Stimulated activated CD4-positive, alpha-beta T cell treated with anti-CD3 and anti-CD28 coated beads, Interleukin-1b, Interleukin-23, amount 100 ng/mL, for 1 hour (primary cell): ENCODE measurements at places on chromosomes 7 and 10.

GRCh38 chr7:55110993-55111361 lies 92.2 kb downstream of the EGFR start:
- no peak for DNase-seq

- DNase-seq = no peak
Measured at GRCh38 chr7:91357379-91357778, 93.1 kb downstream of the FZD1 start.

DNA sequence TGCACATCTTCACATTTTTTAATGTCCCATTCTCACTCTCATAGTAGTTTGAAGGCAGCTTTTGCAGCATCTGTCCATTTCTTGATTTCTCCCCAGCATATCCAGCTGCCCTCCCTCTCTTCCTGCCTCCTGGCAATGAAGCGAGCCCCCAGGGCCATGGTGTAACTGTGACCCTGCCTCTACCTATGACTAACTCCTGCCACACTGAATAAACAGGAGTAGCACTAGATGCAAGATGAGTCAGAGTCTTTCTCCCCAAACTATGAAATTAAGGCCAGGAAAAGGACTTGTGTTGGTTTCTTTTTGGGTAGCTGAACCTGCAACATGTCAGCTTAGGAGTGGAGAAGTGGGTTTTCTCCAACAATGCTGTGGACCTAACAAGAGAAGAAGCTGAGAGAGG lies 329.0 kb downstream of the RNLS start:
- DNase-seq = no peak

DNA sequence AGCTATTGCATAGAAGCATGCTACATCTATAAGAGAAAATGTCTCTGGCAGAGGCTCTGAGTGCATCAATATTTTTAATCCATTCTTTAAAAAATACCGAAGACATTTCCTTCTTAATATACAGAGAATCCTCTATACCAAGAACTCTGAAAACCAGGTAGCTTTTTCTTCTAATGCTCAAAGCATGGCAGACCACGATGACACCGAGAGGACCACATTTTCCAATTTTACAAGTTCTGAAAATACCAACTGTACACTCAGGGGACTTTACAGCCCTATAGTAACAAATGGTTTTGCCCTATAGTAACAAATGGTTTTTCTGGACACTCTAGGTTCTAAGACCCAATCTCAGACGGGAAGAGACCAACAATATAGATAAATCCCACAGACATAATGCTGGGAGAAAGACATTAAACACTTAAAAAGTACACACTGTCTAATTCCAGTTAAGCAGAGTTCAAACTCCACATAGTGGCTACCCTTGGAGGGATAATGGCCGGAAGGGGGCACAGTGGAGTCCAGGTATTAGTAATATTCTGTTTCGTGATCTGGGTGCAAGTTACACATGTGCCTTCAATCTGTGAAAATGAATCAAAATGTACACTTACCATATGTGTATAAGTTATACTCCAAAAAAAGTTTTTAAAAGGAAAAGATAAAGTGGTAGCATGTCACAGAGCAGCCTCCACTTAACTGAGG lies 26.2 kb downstream of the CCDC6 start:
- DNase-seq = no peak

DNA sequence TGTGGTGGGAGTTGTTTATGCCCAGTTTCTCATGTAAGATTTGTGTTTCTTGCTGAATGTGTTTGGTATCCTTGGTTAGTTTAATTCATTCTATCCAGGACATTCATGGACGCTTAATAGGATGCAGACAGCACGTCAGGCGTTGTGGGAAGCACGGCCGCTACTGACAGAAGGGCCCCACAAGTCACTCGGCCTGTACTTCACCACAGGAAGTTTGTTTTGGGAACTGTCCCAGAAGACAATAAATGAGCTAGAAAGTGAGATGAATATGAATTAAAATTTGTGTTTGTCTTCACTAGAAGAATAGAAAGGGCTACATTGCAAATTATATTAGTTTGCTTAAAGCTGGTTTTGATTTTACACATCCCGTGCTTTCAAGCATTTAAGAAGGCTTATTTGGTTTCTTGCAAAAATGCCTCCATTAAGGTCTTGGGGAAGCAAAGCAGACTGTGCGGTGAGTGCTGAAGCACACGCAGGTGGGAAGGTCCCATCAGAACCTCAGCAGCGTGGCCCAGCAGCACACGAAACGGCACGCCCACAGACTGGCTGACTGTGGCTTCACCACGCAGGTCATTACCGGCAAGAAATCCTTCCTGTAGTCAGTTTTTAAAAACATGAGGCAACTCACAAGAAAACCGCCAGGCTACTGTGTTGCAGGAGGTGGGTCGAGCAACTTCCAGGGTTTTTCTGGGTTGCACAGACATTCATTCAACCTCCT lies 74.1 kb downstream of the VIPR2 start:
- DNase-seq = no peak

DNA sequence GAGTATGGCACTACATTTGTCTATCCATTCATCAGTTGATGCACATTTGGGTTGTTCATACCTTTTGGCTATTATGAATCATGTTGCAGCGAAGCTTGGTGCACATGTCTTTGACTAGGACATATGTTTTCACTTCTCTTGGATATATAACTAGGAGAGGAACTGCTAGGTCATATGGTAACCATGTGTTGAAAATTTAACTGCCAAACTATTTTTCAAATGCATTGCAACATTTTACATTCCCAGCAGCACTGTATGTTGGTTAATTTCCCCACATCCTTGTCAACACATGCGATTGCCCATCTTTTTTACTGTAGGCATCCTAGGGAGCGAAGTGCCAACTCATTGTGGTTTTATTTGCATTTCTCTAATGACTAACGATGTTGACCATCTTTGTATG lies 183.4 kb downstream of the PRKCQ start:
- DNase-seq = no peak

DNA sequence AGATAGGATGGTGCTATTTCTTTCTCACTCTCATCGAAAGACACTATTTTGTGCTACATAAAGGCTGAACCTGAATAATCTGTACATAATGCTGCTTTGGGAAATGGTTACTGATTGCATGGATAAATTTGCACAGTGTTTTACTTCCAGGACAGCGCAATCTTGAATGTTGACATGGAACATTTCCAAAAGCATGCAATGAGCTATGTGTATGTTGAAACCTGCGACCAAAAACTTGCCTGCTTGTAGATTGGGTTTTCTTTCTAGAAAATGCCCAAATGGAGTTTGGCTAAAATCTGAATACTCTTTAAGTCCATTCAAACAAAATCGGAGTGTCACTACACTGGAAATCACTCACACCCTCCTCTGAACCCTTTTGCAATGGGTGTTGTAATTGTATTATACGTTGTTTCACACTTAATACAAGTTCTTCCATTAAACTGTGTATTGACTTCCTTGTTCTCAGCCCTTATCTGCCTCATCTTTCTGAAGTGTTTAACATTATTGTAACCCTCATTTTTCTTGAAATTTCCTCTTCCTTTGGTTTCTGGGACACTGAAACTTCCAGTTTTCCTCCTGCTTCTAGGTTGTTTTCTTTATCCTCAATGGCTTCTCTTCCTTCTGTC lies 73.7 kb upstream of the CAPZA2 start:
- DNase-seq = no peak

- DNase-seq = no peak
Measured at GRCh38 chr10:123301077-123301857, 147.1 kb downstream of the BUB3 start.

DNA sequence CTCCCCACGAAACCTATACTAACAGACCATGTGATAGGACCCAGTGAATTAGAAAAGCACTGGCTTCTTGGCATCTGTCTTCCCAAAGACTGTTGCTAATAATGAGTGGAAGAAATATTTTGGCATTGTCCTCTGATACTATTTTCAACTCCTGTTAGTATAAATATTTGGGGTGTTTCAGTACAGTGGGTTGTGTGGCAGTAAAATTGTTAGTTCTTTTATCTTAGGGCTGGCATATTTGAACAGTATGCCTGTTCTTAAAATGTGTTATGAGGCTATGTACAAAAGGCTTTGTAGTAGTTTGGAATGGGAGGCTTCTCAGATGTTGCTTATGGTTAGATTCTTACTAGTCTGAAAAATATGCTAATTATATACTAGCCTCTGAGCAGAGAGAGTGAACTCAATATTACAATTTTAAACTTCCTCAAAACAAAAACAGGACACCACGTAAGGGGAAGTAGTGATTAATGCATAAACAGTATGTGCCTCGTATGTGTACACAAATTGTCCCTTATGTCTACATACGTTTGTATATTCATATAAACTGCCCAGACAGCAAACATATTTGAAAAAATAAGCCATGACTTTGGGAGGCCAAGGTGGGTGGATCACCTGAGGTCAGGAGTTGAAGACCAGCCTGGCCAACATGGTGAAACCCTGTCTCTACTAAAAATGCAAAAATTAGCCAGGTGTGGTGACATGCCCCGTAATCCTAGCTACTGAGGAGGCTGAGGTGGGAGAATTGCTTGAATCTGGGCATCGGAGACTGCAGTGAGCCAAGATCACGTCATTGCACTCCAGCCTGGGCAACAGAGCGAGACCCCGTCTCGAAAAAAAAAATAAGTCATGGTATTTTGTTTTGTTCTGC lies 115.4 kb downstream of the ARID5B start:
- DNase-seq = no peak

DNA sequence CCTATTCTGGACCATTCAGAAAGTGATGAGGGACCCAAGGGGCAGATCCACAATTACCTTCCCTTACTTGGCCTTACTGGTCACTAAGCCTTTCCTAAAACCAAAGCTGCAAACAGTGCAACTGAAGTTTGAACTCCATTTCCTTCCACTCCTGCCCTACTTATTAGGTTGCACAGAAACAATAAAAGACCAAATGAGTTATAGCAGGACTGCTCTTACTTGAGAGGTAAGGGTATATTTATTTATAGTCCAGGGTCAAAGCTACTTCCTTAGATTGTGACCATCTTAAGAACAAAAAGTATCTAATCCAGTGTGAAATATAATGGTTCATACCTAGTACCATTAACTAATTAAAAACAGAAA lies 27.0 kb downstream of the CDK6 start:
- DNase-seq = no peak

DNA sequence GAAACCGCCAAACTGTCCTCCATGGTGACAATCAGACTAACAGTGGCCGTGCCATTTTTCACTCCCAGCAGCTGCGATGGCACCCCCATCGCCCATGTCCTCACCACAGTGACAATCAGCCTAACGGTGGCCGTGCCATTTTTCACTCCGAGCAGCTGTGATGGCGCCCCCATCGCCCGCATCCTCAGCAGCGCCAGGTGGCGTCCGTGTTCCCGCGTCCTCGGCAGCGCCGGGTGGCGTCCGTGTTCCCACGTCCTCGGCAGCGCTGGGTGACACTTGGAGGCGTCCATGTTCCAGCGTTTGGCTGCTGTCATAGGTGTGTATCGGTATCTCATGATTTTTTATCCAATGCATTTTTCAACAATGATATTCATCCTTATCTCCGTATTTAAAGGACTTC lies 267.3 kb downstream of the PTPRN2 start:
- no peak for DNase-seq

GRCh38 chr10:103677486-103678177 lies 177.7 kb downstream of the SH3PXD2A start:
- no peak for DNase-seq

DNA sequence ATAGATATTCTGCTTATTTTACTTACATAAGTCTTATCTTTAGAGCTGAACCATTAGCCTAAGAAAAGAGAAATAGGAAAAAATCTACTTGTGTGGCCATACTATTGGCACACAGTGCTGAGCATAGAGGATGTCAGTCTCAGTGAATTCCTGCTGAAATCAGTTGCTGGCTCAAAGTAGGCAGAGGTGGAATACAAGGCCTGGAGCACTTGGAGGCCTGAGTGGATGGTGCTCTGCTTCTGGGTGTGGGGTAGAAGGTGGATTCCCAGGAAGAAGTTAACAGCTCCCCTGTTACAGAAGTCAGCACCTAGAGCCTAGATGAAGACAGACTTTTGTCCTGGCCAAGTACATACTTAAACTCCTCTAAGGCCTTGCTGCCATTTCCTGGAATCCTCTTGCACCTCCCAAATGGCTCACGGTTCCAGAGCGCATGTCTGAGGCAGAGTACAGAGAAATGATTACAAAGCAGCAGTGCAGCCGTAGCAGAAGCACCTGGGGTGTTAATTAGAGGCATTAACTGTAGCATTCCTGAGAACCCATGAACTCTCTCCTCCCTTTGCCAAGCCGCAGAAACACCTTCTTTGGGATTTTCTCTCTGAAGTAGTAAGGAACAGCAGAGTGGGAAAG lies 18.0 kb upstream of the XPNPEP1 start:
- DNase-seq = no peak

DNA sequence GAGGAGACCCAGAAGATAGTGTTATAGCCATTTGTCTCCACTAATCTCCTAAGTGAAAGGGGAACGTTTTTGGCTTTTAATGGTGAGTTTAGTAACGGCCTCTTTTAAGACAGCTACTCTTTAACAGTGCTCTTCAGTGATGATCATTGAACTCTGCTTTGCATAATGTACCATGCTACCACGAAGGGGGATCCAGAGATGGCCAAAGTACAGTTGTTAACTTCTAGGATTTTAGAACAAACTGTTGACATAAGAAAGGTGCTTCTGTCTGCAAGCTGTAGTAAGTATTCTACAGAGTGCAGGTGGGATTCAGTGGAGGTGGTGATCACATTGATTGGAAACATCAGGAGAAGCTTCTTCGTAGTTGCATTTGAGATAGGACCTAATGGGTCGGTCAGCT lies 114.1 kb upstream of the RPA3 start:
- DNase-seq = no peak

- DNase-seq = no peak
Measured at GRCh38 chr7:36408589-36408988, 18.9 kb downstream of the ANLN start.

DNA sequence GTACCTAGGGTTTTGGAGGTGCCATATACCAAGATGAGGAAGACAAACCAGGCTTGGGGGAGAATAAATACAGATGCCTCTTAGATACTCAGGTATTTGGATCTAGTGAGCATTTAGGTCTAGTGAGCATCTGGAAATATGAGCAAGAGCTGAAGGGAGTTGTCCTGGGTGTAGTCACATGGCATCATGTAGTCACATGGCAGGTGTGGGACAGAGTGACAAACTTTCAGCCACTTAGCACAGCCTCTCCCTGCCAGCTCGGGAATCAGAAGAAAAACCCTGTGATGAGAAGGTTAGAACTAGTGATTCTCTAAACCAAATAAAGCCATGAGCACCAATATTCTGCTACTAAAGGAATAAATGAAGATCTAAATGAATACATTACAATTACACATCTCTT lies 24.3 kb downstream of the RGR start:
- DNase-seq = no peak

DNA sequence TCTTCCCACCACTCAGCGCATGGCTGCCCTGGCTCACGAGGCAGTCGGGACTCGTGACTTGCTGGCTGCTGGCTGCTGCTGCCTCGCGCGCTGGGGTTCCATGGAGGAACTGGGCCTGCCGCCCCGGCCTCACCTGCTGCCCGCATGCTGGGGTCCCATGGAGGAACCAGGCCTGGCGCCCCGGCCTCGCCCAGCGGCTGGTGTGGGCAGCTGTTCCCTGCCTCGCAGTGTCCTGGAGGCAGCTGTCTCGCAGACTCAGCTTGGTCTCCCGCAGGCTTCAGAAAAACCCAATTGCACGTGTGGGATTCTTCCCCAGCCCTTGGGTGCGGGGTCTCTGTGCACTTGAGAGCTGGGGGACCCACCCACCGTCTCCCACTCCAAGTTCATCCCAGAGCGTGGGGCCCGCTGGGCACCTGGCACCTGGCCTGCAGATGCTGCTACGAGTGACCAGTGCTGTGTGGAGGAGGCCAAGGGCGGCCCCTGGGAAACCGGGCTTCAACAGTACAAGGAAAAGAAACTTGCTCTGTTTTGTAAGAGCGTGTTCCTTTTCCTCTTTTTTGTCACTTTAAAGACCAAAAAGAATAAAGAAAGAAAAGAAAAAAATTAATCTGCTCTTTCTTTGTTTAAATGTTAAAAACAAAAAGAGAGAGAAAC lies 20.4 kb downstream of the PWWP2B start:
- DNase-seq = no peak
